ENCODE measurements at places on chromosomes 11 and 22.

DNA sequence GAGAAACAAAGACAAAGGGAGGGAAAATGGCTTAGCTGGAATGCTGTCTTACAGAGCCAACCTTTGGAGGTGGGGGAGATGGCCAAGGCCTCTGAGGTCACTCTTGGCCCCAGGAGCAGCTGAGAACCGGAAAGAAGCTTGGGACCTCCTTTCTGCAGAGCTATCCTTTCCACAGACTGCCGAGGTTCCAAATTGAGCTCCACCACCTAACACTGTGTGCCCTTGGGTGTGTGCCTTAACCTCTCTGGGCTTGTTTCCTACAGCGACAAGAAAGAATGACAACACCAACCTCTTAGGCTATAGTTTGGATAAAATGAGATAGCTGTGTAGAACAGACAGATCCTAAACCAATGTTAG, 23.2 kb downstream of the RTN4RL2 start:
- no peak for DNase-seq

DNA sequence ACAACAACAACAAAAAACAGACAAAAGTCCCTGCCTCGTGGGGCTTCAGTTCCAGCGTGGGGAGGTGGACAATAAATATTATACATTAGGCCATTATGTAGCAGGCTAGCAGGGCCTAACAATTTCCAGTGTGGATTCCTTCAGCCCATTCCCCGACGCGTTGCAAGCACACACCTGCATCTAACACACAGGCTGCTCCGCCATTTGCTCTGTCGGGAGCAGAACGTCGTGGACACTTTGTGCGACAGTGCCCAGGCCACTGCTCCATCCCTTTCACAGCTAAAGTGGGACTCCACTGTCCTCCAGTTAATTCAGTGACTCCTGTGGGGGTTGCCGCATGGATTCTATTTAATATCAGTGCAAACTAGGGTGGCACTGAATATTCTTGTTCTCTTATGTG, 10.9 kb upstream of the FGF3 start:
- no peak for DNase-seq

- no peak for DNase-seq
Observed at GRCh38 chr22:24992946-24993345, 40.4 kb downstream of the KIAA1671 start.

- DNase-seq: no peak
Observed at GRCh38 chr11:131079036-131079435, 162.8 kb upstream of the SNX19 start.
